ENCODE measurements at places on chromosomes 1 and 21. TPM values are rescaled to one million over a fixed set of nuclear protein-coding genes. Genes with fewer than 3 reads are reported as not detected.

- DNase-seq, result no peak
These were observed 53.0 kb upstream of the DUSP10 start for GRCh38 chr1:221794935-221795334.

GRCh38 chr1:1348420-1349255 is 580 bp downstream of the DVL1 start:
- no peak for DNase-seq

GRCh38 chr1:59730759-59731478 is 83.8 kb upstream of the HOOK1 start:
- DNase-seq, result no peak

- no peak for DNase-seq
These were observed 17.6 kb downstream of the LMO4 start for GRCh38 chr1:87346130-87346814.

GRCh38 chr1:201841265-201841912 is 12.4 kb downstream of the IPO9 start:
- no peak for DNase-seq

DNA sequence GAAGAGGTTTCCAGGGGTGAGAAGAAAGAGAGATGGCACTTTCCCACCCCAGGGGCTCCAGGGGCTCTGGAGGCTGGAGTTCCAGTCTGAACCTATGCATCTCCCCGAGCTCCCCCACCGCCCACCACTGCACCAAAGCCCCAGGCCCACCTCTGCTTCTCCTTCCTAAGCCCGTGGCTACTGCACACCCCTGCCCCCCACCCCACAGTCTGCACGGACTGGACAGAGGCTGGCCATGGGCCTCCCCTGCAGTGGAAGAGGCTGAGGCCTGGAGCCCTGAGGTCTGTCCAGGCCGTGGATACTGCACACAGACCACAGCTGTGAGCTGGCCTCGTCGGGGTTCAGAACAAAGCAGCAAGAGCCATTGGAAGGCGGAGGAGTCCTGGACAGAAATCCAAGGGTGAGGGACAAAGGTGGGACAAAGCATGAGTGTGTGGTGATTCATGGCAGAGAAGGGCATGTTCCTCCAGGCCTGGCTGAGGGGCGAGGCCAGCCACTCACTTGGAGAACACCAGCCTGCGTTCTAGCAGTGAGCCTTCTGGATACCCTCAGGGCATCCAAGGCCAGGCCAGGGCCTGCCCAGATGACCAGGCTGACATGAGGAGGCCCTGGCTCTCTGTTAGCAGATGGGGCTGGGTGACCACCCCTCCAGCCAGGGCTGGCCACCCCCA is 244.8 kb upstream of the VAMP3 start:
- DNase-seq, result no peak

GRCh38 chr1:54929700-54930099 is 42.7 kb upstream of the DHCR24 start:
- no peak for DNase-seq

GRCh38 chr1:90486134-90486824 is 230.8 kb downstream of the BARHL2 start:
- no peak for DNase-seq

- no peak for DNase-seq
These were observed 12.6 kb downstream of the PIGP start for GRCh38 chr21:37060296-37060695.

DNA sequence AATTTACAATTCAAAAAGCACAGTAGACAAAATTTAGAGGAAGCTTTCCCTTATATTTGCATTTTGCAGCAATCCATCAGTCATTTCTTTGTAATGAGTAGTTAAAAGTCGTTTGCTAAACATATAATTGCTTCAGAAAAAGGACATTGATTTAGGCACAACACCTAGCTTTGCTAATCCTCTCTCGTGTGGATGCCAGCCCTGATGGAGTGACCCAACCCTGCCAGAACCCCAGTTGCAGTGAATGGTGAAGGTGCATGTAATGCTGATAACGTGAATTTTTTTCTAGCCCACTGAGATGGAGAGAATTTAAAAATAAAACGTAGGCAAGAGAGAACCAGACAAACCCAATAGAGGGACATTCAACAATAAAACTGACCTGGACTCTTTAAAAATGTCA is 263.4 kb downstream of the GRIK1 start:
- no peak for DNase-seq

GRCh38 chr1:22763487-22764200 is 53.0 kb downstream of the EPHB2 start:
- DNase-seq, result no peak

DNA sequence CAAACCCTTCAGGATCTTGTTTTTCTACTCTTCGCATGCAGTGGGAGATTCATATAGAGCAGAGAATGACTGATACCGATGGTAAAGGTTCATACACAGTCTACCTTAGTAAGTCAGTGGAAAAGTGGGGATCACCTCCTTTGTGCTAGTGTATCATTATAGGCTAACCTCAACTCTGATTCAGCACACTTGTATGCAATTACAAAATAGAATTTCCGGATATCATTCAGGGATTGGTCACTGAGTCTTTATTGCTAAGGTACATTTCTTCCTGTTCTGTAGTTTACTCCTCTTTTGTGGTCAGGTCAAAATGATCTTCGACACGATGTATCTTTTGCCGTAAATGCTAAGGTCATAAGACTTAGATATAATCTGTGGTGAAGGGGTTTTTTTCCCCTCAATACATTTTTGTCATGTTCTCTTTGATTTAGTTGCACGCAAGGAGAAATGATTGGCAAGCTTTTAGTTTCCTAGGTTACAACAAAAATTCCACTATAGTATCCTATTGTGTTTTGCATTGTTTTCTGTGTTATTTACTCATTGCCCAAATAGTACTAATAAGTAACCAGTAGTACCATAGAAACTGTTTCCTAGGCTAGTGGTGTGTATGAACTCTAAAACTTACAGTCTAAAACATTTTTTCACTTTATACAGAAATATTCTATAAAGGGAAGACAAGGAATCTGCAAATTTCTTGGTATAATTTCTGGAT is 35.7 kb upstream of the PLA2G4A start:
- no peak for DNase-seq

- DNase-seq, result no peak
These were observed 24.1 kb downstream of the FAM177B start for GRCh38 chr1:222761083-222761482.

DNA sequence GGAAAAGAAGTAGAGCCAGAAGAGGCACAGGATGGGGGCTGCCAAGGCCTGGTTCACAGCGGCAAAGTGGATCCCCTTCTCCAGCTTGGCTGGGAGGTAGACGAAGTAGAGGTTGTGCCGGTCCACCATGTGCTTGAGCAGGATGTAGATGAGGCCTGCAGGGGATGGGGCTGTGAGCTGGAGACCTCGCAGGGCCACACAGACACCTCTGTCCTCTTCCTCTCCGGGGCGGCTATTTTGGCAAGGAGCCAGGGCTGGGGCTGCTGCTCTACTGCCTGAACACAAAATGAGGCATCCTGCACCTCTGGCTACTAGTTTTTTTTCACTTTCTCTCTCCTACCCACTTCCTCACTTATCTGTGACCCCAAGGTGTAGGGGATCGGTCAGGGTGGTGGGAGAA is 32.3 kb downstream of the TMEM63A start:
- DNase-seq, result no peak

- DNase-seq, result no peak
These were observed 14.6 kb upstream of the ACBD3 start for GRCh38 chr1:226201029-226201593.

DNA sequence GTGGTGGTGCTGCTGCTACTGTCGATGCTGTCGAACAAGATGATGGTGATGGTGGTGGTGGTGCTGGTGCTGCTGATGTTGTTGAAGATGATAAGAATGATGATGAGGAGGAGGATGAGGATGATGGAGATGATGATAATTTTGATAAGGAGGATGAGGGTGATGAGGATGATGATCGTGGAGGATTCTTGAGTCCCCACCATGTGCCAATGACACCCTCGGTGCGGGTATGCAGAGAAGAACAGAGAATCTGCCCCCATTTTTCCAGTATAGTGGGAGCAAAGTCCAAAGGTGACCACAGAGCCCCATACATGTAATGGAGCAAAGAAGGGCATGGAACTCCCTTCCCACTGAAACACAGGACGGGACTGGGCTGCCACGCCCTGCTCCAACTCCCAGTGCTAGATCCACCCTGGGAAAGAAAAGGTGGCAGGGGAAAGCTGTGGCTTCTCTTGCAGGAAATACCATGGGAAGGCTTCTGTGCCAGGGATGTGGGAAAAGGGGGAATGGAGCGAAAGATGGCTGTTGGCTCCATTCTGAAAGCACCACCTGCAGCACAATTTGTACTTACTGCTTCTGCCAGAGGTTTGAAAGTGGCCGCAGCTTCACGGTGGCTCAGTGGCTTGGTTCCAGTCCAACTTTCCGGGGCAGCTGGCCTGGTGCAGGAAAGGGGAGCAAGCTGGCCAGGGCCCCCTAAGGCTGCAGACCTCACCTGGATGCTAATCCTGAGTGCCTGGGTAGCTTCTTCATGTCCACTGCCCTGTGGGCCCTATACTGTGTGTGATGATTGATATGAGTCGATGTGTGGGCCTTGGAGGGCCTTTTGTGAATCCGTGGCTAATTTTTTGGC is 387.2 kb upstream of the VAMP3 start:
- DNase-seq, result peak; percentile 94

DNA sequence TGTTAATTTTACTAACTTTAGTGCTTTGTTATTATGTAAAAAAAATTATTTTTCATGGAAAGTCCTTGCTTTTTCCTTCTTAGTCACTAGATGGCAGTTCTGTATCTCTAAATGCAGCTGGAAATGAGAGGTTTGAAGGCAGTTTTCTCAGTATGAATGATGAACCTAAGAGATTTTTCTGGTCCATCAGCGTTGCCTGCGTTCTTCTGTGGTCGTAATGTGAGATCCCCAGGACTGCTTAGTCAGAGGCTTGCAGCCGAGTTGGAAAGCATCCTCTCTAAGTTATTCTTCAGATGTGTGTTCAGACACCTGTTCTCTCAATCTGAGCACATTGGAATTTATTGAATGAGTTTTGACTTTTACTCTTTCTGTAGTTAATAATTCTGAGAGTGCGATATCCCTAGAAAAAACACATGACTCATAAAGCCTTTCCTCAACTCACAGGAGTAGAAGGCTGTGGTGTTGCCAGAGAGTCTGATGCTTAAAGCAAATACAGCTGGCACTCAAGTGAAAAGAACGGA is 99.3 kb downstream of the FMN2 start:
- no peak for DNase-seq

DNA sequence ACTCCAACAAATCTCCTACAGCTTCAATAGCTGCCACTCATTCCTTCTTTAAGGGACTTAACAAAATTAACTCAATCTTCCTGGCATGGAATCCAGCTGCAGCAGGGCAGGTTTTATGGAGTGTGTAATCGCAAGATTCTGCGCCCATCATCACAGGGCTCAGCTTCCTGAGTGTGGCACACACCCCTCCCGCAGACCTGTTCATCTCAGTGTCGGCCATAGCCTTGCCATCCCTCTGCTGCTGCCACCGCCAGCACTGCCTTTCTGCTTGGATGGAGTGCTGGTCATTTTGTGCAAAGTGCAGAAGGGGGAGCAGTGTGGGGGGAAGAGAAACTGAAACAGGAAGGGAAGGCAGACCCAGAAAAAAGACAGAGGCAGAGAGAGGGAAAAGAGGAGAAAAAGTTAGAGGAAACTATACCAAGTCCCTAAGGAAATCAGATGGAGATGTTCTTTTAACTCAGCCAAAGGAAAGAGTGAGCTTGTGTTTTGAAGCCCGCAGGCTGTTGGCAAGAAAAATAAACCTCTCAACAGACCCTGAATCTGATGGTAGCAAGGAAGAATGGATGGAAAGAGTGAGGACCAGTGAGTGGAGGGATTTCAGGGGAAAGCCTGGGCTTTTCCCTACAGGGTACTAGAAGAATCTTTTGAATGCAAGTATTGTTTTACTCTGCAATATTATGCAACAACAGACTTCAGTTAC is 324.2 kb downstream of the SEC16B start:
- DNase-seq, result no peak

DNA sequence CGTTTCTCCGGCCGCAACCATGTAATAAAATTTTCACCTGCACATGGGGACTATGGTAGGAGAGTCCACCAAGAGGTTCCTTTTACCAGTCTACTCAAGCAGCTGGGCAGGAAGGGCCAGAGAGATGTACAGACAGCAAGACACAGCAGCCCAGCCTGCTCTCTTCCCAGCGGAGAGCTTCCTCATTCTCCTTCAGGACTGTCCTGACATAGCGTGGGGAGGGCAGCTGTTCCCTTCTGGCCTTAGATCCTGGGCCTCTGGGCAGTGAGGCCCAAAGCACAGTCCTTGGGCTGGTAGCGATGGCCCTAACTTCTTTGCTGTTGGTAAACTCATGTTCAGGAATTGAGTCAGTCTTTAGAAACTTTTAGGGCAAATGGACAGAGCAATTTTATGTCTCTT is 89.1 kb downstream of the BCAR3 start:
- DNase-seq, result no peak

- DNase-seq, result no peak
These were observed 26.5 kb downstream of the TRIM45 start for GRCh38 chr1:117094841-117095604.

GRCh38 chr1:65995336-65995735 is 202.6 kb downstream of the PDE4B start:
- no peak for DNase-seq

- no peak for DNase-seq
These were observed 35.1 kb downstream of the TNFSF18 start for GRCh38 chr1:173015629-173016028.

DNA sequence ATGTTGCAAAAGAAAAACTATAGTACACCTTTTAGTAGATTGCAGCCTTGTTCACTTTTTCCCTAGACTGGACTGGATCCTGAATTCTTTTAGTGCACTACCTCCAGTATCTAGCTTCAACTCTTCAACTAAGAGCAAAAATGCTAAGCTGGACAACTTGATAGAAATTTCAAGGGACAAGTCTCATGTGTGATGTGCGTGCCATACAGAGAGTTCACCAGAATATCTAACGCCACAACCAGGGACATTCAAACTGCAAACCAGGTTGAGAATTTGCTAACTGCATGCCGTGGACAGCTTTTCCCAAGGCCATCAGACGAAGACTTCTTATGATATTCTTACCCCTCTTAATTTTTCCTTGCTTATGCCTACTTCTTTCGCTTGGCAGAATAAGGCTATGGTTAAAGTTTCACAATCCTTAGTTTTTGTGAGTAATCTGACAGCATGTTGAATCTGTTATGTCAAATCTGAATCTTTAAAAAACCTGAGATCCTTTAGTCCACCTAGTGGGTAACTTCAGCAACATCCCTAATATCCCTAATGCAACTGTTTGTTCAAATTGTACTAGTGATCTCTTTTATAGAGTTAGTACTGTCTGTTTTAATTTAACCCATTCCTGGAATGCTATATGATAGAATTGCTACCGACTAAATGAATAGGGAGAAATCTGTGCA is 66.4 kb downstream of the DDAH1 start:
- no peak for DNase-seq

The IL10 gene
- 2.7 TPM for total RNA-seq

The CHODL gene
- 3.2 TPM for total RNA-seq

The NBPF10 gene
- total RNA-seq, result 2.5 TPM

The S100A9 gene
- 4,658 TPM for total RNA-seq

The S100A7 gene
- 36.6 TPM for total RNA-seq

The MIA3 gene
- total RNA-seq, result 24.3 TPM

The FMO5 gene
- 3.4 TPM for total RNA-seq

The SLC45A3 gene
- 0.25 TPM for total RNA-seq

The OR2L8 gene
- not detected for total RNA-seq

The UBASH3A gene
- 6.4 TPM for total RNA-seq

The CELA2B gene
- total RNA-seq, result not detected

All from vagina (tissue), 2 donors.